ENCODE measurements at places on chromosomes 6 and 20.
A peak's percentile ranks its signal among the peaks of the same experiment; 100 is the strongest.

GRCh38 chr6:150874179-150874578 is 8.7 kb downstream of the MTHFD1L start:
- DNase-seq: no peak

DNA sequence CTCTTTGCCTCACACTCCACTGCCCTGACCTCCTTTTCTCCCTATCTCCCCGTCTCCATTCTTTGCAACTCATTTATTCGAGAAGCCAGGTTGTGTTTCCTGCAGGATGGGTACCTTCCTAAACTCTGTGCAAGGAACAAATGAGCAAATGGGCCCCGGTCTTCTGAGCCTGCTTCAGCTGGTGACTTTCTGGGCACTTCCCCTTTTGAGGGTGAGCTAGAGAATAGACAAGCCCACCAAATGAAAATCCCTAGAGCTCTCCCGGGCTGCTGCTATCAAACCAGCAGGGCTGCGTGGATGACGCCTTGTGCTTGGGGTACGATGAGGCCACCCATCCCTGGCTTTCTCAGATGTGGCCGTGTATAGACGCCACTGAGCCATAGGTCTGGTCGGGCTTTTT is 91.0 kb upstream of the FOXA2 start:
- no peak for DNase-seq

DNA sequence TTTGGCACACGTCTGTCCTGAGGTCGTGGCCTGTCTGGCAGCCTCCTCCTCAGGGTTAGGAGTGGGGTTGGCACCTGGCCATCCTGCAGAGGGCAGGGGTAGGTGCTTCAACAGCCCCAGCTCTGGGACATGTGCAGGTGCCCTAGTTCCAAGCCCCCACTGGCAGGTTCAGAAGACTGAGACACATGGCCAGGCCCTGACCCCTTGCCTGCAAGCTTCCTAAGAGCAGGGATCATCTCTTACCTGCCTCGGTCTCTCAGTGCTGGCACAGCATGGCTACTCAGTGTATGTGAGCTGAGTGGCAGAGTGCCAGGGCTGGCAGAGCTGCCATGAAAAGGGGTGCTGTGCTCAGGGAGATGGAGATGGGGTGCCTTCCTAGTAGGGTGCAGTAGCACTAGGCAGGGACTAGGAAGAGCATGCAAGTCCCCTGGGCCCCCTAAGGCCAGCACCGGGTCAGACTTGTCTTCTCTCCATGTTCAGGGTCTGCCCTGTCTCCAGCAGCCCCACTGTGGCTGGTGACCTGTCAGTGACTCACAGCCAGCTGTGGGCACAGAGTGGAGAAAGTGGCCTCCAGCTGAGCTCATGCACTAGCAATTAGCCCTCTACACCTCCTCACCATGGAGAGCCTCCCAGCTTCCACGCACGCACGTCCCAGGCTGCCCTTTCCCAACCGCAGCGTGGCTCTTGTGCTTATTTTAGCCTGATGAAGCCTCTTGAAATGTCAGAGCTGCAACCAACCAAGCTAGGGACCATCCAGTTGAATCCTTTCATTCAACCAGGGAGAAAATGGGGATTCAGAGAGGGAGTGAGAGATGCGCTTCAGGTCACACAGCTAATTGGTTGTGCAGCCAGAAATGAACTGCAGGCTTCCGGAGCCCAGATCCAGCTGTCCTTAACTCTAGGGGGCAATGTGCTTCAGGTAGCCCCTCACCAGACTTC is 116.6 kb downstream of the MRPL14 start:
- peak; percentile 82 for DNase-seq

DNA sequence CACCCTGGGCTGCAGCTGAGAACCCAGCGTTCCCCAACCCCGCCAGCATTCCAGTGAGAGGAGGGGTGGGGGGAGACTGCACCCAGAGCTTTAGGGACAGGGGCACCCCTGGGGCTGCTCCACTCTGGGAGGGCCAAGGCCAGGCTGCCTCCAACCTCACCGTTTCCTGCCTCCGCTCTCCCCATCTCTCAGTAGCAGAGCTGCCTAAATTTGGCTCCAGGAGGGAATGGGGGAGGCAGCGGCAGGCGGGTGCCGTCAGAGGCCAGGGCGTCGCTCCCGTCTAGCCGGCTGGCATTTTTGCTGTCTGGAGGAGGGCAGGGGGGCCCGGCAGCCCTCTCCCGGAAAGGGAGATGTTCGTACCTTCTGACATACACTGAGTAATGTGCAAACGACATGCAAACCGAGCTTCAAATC is 46.6 kb downstream of the NOL4L start:
- no peak for DNase-seq

DNA sequence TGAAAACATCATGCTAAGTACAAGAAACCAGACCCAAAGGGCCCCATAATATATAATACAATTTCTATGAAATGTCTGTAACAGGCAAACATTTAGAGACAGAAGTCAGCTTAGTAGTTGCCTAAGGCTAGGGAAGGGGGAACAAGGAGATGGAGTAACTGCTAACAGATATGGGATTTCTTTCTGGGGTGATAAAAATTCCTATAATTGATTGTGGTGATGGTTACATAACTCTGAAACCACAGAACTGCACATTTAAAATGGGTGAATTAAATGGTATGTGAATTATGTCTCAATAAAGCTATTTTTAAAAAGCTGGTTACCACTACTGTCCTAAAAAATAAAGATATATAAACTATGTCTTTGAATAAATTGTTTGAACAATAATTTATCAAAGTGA is 3.2 kb downstream of the CEP162 start:
- no peak for DNase-seq

DNA sequence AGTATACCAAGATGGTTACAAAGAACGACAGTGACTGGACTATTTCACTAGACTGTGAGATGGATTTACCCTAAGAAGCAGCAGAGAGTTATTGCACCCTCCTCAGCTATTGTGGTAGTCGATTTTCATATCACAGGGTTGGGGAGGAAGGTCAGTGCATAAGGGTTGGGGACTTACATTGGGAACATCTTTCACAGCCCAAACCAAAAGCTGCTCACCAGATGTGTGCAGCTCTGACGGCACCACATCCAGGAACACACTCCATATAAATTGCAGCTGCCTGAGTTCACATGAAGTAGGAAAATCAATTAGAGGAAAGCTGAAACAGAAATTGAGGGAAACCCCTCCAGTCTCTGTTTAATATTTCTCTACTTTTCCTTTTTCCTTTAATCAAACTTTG is 470.5 kb upstream of the NRSN1 start:
- DNase-seq: no peak

DNA sequence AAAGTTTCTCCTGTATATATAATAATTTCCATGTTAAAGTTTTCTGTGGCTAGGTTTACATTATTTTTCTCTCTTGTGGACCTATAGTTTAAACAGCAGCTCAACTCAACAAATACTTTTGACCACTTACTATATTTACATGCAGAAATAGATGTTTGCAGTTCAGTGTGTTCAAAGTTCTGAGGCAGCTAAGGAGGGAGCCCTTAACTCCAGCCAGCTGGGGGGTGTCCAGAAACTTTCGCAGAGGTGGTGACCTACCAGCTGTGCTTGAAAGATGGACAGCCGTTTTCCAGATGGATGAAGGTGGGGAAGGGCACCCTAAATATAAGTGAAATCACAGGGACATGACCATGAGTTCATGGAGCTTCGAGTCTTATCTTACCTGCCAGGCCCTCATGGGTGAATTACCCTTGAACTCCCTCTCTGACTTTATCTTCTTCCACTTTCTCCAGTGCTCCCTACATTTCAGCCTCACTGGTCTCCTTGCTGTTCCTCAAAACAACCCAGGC is 33.4 kb downstream of the DHX35 start:
- DNase-seq: no peak

DNA sequence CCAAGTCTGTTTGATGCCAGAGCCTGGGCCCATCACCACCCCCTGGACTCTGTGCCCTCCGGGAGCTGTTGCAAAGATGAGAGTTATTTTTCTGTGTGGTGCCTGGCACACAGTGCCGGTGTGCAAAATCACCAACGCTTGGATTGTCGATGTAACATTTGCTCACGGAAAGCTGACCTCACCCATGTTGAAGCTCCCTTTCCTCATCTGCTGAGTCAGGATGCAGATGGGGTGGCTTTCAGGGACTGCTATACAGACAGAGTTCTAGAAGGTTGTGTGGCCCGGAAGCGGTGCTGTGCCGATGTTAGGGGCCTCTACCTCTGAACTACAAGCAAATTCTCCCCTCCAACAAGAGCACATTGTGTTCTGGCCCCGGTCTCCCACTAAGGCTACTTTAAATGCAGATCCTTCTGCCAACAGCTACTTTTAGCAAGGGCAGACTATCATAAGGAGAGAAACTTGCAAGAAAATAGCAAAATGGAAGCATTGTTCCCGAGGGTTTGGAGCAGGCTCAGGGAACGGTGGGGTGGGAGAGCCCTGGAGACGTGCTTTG is 34.0 kb downstream of the EYA2 start:
- DNase-seq: no peak

DNA sequence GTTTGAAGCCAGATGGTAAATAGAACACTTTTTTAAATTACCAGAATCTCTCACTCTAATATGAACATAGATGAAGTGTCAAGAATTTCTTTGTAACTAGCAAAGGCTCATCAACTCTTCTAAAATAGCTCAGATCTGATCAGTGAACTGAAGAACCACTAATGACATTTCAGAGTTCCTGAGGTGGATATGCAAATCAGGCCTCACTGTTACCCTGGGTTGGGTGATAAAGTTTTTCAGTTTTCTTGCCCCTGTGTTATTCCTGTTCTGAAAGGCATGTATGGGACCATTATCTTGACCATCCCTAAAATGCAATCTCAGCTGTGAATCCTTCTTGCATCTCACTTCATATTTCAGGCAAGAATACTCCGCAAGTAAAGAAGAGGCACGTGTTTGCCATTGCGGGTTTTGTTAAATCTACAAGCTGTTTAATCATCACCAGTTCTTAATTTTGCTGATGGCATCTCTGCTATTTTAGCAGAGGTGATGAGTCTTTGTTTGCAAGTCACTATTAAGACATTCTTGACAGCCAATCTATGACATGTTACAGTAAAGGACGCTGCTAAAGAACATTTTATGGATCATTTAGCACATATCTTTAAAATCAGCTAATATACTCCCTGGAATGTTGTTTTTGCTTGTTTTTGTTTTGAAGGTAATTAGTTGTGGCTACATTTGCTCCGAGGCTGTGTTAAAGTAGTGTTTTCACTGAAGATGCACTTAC is 47.9 kb downstream of the KHDC1L start:
- no peak for DNase-seq

DNA sequence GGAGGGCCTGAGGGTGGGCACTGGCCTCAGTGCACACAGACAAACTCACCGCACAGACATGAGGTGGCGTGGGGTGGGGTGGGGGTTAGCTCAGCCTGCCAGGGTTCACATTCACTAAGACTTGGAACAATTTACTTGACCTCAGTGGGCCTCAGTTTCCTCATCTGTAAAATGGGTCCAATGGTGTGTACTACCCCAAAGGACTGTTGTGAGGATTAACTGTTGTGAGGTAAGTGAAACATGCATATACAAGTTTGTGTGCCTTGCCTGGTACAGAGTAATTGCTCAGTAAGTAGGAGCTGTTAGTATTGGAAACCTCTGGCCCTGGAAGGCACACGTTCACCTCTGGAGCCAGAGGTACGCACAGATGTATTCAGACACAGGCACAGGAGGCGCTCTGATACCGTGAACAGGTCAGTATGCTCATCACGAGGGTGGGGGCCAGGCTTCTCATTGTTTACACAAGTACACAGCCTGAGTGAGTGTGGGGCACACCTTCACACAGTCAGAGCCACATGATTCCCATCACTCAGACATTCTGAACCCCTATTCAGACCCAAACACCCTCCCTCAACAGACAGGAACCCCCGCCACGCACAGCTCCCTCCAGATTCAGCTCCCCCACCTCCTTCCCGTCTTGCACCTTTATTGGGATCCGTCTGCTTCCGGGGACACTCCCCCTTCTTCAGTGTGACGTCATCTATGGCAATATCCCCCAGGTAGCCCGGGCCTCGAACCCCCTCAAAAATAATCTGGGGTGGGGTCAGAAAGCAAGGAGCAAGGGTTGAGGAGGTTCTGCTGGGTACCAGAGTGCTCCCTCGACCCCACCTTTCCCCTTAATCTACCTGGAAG is 59.9 kb downstream of the MDGA1 start:
- no peak for DNase-seq

- DNase-seq: no peak
Measured at GRCh38 chr6:106670236-106670635, 40.9 kb downstream of the QRSL1 start.

GRCh38 chr6:117547688-117548621 is 54.4 kb downstream of the GOPC start:
- DNase-seq: no peak

DNA sequence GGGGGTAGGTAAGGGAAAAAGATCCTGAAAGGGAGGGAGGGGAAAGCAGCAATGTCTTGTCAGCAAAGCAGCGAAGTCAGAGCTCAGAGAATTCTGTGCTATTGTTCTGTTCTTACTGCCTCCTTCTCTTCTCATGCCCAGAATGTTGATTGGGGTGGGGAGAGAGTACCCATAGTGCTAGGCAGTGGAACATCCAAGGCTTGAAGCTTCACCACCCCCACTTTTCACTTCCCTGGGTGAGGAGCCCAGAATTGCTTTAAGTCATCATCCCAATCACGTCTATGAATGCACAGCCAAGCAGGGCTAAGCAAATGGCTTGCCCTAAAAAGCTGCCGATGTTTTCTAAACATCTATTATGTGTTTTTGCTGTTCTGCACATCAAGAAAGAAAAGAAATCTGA is 16.5 kb downstream of the REPS1 start:
- DNase-seq: no peak

DNA sequence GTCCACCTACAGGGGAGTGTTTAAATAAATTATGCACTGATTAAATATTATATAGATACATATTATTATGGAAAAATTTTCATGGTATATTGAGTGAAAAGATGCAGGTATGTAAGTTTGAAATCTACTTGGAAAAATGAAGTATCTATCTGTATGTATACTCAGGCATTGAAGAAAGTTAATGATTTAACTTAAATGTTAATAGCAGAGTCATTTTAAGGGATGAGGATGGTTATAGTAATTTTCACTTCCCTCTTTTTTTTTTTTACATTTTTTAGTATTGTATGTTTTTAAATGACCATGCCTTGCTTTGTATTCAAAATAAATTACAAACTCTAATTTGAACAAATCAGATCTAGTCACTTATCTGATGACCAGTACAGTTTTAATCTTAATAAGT is 43.2 kb upstream of the NOTCH4 start:
- no peak for DNase-seq

DNA sequence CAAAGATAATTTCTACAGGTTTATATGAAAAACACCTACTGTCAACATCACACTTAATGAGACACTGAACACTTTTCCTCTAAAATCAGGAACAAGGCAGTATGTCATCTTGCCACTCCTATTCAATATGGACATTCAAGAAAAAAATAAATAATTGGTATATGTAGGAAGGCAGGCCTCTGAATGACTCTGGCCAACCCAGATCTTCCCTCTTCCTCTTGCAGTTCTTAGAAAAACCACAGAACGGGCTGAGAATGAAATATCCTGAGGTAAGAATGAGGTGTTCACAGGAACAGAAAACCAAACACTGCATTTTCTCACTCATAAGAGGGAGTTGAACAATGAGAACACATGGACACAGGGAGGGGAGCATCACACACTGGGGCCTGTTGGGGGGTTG is 1207.2 kb upstream of the CITED2 start:
- DNase-seq: no peak
